Activated CD4-positive, alpha-beta T cell treated with anti-CD3 and anti-CD28 coated beads, Interleukin-10, Interleukin-2, amounts not matched to agents 100 ng/mL and 50 ng/mL, durations not matched to agents 16 hours and 8 hours (primary cell): ENCODE measurements at places on chromosomes 16 and 17.

DNA sequence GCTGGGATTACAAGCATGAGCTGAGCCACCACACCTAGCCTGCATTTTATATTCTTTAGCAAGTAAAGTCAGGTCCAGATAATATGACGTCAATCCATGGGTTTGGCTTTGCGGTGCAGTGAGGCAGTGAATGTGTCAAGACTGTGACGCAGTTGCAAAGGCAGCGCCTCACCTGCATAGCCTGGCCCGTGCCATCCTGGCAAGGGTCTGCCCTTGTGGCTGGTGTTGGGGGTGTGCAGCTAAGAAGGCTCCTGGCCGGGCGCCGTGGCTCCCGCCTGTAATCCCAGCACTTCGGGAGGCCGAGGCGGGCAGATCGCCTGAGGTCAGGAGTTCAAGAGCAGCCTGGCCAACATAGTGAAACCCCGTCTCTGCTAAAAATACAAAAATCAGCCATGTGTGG is 7.0 kb downstream of the PDF start:
- DNase-seq = no peak

- DNase-seq = peak; percentile 3
Measured at GRCh38 chr17:9968008-9968407, 62.9 kb upstream of the RCVRN start.

DNA sequence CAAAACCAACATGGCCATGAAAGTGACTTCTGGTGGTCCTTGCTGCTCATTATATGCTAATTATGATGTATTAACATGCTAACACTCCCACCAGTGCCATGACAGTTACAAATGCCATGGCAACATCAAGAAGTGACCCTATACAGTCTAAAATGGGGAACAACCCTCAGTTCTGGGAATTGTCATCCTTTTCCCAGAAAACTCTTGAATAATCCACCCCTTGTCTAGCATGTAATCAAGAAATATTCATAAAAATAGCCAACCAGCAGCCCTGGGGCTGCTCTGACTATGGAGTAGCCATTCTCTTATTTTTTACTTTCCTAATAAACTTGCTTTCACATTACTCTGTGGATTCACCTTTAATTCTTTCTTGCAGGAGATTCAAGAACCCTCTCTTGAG is 35.9 kb downstream of the DNAJA2 start:
- DNase-seq = no peak

- no peak for DNase-seq
Measured at GRCh38 chr16:15769239-15769638, 87.6 kb downstream of the MYH11 start.

GRCh38 chr17:59298521-59298920 is 32.9 kb upstream of the YPEL2 start:
- no peak for DNase-seq

GRCh38 chr17:6996256-6997011 is 585 bp downstream of the ALOX12 start:
- DNase-seq = no peak

DNA sequence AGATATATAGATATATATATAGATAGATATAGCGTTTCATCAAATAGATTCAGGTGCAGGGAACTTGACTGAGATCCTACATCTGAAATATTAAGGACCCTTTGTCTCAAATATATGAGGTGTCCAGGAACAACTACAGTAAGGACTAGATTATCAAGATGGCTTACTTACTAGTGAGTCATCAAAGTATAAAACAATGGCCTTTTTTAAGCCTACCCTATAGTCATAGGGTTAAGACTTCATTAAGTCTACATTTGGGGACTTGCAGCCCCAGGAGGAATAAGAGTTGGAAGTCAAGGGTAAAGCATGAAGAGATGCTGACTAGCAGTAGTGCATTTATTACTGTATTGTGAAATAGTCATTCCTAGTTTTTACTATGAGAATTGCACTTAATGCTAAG is 1023.4 kb downstream of the CDH11 start:
- no peak for DNase-seq

GRCh38 chr17:61361084-61361483 is 38.6 kb upstream of the TBX2 start:
- DNase-seq = no peak

GRCh38 chr17:40075201-40075941 is 12.6 kb downstream of the THRA start:
- peak; percentile 76 for DNase-seq

DNA sequence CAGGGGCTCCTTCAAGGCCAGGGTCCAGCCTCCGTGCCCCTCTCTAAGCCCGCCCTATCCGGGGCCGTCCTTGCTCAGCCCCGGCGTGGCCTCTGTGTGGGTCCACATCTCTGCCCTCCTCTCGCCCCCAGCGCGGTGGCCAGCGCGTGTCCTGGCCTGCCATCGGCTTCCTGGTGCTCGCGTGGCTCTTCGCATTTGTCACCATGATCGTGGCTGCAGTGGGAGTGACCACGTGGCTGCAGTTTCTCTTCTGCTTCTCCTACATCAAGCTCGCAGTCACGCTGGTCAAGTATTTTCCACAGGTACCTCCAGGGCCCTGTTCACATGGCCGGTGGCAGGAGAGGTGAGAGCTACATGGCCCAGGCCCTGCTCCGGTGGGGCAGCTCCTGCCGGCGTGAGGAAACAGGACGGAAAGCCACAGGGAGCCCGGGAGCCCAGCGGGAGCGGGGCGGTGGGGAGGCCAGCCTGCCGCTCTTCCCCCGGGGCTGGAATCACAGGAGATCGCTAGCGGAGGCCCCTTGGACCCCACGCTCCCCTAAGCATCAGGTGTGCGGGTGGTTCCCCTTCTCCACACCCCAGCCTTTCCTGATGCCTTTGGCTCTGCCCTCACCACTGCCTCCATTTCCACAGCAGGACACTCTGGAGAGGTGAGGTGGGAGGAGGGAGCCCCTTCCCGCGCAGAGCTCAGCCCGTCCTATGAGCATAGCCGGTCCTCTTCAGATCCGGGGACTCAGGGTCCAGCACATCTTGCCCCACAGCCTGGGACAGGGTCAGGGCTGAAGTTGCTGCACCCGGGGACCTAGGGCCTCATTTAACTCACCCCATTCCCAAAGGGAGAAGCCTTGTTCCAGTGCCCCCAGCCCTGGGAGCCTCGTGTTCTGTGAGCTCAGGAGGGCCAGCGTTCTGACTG is 10.2 kb downstream of the TAX1BP3 start:
- DNase-seq = no peak

DNA sequence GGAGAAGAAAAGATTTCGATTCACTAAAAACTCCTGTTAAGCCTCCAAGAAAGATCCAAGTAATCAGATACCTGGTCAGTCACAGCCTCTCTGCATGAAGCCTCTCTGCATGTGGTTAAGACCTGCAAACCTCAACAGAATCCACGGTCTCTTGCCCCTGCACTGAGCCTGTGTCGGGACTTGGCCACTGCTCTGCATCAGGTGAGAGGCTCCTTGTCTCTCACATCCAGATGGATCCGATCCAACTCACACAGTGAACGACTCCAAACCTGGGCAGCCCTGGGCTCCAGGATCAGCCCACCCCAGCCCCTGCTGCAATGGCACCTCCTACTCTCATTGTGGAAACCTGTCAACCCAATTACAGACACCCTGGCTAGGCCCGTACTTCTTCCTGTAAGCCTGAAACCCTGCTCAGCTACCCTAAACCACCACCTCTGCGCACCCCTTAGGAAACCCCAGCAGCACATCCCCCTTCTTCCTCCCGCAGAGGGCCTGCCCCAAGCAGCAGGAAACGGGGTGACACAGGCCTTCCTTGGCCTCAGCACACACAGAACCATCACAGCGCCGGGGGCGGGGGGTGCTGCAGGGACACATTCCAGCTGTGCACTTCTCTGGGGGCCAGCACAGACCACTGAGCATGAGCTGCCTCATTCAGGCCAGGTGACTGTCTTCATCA is 129.5 kb downstream of the ANKRD11 start:
- peak; percentile 92 for DNase-seq

DNA sequence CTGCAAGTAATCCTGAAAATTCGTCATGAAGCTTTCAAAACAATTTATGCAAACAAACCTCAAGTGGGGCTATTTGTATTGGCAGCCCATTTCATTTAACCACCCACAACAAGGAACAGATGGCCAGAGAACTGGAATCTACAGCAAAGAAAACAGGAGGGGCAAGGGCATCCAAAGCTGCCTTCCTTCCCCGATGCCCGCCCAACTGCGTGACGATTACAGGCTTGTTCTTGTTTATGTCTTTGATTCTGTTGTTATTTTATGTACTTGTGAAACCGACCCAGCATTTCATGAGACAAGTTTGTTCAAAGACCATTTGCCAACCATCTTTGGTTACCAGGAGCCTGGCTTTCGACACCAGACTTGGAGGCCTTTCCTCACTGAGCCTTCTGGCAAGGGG is 59.1 kb upstream of the IRX6 start:
- no peak for DNase-seq

DNA sequence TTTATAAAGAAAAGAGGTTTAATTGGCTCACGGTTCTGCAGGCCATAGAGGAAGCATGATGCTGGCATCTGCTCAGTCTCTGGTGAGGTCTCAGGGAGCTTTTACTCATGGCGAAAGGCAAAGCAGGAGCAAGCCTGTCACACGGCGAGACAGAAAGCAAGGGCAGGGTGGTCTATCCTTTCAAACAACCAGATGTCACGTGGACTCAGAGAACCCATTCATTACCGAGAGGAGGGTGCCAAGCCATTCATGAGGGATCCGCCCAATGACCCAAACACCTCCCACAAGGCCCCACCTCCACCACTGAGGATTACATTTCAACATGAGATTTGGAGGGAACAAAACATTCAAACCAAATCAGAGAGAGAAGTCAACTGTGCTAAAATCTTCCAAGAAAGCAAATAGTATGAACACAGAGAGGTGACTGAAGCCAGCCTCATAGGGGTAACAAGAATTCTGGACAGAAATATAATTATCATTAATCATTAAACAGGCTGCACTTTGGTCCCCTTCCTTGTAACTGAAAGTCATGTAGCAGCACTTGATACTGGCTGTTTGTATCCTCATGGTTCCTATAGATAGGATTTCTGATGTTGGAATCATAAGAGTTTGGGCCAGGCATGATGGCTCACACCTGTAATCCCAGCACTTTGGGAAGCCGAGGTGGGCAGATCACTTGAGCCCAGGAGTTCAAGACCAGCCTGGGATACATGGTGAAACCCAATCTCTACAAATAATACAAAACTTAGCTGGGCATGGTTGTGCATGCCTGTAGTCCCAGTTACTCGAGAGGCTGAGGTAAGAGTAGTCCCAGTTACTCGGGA is 52.5 kb upstream of the B4GALNT2 start:
- no peak for DNase-seq

DNA sequence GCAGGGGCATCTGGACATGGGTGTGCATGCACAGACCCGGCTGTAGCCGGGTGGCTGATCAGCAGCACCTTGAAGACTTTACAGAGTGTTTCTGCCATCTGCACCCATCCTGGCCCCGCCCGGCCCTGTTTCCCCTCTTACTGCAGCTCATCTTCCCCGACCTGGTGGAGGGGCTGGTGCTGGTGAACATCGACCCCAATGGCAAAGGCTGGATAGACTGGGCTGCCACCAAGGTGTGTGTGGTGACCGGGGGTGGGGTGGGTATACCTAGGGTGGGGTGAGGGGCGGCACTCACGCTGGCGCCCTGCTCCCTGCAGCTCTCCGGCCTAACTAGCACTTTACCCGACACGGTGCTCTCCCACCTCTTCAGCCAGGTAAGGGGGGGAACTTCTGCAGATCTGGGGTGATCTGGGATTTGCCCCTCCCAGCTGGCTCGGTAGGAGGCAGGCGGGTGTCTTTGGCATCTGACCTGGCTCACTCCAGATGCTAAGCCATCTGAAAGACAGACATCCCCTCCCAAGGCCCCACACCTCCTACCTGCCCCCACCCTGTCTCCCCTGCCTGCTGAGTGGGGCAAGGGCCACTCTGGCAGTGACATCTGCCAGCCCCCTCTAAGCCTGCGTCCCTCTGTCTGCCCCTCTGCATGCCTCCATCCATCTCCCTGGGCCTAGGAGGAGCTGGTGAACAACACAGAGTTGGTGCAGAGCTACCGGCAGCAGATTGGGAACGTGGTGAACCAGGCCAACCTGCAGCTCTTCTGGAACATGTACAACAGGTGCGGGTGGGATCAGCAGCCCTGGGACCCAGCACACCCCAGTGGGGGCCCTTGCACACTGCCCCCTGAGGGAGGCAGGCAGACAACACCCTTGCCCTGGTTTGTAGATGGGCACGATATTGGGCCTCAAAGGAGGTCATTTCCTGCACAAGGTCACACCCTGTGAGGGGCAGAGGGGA is 6.6 kb downstream of the NDRG4 start:
- DNase-seq = no peak

DNA sequence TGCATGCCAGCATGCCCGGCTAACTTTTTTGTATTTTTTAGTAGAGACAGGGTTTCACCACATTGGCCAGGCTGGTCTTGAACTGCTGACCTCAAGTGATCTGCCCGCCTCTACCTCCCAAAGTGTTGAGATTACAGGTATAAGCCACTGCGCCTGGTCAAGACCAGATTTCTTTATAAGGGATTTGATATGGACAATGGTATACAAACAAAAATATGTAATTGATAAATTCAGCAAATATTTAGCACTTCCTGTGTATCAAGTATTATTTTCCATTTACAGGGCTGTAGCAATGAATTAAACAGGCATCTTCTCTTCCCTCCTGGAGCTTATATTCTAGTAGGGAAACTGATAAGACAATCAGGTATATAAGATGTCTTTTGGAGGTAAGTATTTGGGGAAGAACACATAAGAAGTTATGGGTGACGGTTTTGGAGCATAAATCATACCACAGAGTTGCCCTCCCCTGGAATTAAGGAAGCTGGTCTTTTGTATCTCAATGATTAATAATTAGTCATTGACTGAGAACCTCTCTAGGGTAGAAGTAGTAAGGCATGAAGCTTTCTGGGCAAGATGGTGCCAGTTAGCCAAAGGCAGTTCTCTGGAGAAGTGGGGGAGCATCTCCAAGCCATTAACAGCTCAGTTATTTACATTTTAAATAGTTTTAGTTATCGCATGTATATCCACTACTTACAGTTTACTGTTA is 35.8 kb downstream of the TANC2 start:
- DNase-seq = no peak

DNA sequence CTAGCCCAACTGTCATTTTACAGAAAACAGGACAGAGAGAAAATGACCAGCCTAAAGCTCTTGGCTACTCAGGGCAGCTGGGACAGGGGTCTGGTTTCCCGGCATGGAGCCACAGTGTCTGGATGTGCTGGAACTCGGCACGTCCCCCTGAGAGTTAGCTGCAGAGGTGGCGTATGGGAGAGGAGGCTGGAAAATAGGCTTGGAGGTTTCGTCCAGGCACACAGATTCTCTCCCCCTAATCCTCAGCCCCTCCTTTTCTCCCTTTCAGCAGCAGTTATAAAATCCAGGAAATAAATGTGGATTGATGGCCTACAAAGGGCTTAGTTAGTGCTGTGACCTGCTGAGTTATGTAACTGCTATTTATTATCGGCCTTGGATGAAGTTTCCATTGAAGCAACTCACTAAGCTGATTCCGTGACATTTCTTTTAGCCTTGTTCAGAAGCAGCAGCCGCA is 89.5 kb upstream of the TOB1 start:
- no peak for DNase-seq
